Heart right ventricle (tissue), 16 donors: ENCODE measurements at places on chromosomes 6 and 20. TPM values are rescaled to one million over a fixed set of nuclear protein-coding genes. Genes with fewer than 3 reads are reported as not detected.

DNA sequence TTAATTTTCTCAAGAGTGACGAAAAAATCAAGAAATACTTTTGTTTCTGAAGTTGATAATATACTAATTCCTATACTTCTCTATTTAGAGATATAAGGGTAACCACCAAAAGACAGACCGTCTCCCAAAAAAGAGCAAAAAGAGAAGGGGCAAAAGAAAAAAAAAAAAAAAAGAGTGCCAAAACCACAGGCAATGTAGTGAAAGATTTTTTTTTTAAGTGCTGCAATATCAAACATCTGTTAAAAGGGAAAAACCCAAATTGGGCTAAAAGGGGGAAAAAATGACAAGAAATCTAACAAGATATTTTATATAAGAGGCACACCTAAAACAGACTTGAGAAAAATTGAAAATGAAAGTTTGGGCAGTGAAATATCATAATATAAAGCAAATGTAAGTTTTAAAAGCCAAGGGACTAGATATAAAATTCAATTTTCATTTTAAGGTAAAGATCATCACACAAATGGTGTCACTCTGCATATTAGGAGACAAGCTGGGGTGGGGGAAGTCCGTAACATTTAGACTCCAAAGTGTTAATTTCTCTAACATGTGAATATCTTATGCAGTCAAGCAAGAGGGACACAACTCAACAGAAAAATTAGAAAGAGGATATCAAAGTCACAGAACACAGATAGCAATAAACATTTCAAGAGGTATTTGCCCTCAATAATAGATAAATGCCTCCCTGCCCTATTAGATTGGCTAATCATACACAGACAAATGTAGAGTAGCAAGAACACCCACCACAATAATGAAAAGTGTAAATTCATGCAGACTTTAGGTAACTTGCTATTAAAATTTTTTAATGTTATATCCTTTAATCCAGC lies 9.1 kb downstream of the C6orf52 start:
- H3K36me3 ChIP-seq = no peaks in the 10 kb centered on the region
- no peaks in the 10 kb centered on the region for H3K27me3 ChIP-seq
- no peak overlapping the region for H3K4me3 ChIP-seq

Gene ADGRF5
- total RNA-seq = 28.3 TPM

DNA sequence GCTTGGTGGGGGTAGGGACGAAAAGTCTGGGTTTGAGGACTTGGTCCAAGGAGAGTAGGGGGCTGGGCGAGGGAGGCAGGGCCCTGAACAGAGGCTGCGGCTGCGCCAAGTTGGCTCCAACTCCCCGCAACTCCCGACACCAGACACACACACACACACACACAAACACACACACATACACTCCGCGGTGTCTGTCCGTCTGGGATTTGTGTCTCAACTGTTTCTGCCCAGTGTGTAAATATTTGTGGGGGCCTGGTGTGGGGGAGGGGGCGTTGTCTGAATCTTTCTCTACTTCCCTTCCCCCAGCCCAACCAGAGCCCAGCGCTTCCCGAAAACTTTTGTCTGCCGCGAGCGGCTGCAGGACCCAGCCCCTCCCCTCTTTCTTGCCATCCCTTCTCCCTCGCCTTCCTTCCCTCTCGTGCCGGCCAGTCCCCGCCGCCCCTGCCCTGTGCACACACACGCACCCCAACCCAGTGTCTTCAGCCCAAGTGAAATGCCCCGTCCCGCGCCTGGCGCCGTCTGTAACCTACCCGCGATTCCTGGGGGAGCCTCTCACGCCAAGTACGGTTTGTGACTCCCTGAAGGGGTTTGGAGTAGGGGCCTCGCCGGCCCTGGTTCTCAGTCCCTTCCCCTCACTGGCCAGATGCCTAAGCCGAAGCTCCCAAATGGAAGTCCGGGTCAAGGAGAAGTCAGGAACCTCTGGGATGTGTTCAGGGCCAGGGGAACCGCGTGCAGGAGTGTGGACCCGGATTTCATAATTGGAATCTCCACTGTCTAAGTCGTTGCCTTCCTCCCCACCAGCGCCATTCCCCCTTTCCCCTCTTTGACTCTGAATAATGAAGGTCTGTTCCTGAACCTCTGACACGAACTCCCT lies 904 bp downstream of the MDFI start:
- H3K27me3 ChIP-seq = peaks cover 37% of the 10 kb centered on the region
- H3K36me3 ChIP-seq = no peaks in the 10 kb centered on the region
- H3K4me1 ChIP-seq = peaks cover 19% of the 10 kb centered on the region
- DNase-seq = no peak
- H3K4me3 ChIP-seq = peak overlapping the region; percentile 46

DNA sequence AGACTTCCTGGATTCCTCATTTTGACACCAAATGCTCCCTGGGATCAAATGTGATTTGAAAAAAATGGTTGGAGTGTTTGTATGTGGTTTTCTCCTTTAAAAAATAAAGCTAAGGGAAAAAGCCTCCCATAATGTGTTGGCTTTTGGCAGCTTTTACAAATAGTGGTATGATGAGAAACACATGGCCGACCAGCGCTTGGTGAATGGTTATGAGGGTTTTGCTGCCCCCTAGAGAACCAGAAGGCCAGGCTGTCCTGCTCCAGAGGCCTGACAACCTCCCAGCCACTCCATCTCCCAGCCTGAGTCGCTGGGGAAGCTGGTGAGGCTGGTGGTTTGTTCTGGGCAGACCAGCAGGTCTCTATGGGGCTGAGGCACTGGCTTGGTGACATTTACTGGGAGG lies 69.3 kb downstream of the CLIC5 start:
- no peak overlapping the region for H3K4me3 ChIP-seq
- no peak overlapping the region for H3K27ac ChIP-seq
- H3K36me3 ChIP-seq = no peaks in the 10 kb centered on the region
- no peak for DNase-seq
- no peaks in the 10 kb centered on the region for H3K27me3 ChIP-seq

DNA sequence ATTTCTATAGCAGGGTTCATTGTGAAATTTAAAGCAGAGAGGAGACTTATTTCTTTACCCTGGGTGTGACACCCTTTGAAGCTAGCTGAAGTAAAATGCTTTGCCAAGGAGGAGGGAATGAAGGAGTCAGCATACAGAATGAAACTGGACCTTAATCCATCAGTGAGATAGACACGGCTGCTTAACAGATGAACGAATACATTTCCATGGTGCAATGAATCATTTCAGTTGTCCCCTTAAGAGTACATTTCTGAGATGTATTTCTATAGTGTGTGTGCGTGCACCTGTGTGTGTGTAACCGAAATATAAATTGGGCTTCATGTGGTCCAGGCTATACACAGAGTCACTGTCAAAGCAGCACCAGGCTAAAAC lies 73.8 kb upstream of the CD93 start:
- H3K4me3 ChIP-seq = no peak overlapping the region
- H3K4me1 ChIP-seq = peaks cover 68% of the 10 kb centered on the region
- no peaks in the 10 kb centered on the region for H3K36me3 ChIP-seq
- DNase-seq = no peak
- H3K27ac ChIP-seq = peak overlapping the region; percentile 72

DNA sequence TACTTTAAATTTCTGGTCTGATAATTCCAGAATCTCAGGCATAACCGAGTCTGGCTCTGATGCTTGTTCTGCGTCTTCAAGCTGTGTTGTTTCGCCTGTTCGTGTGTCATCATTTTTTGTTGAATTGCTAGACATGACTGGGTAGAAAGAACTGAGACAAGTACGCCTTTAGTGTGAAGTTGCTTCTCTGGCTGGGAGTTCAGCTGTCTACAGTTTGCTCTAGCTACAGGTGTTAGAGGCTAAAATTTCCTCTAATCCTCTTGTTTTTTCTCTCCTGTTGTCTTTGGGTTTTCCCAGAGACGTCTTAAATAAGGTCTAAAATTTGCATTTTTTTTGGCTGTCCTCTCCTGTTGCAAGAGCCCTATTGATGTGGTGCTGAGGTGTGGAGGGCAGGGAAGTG lies 100.3 kb downstream of the FAM50B start:
- H3K27ac ChIP-seq = no peak overlapping the region
- H3K36me3 ChIP-seq = no peaks in the 10 kb centered on the region
- no peak for DNase-seq
- no peaks in the 10 kb centered on the region for H3K4me1 ChIP-seq
- peaks cover 22% of the 10 kb centered on the region for H3K27me3 ChIP-seq
- H3K4me3 ChIP-seq = no peak overlapping the region

GRCh38 chr20:16263582-16263981 lies 309.7 kb downstream of the KIF16B start:
- H3K4me1 ChIP-seq = no peaks in the 10 kb centered on the region
- H3K36me3 ChIP-seq = no peaks in the 10 kb centered on the region
- no peaks in the 10 kb centered on the region for H3K27me3 ChIP-seq
- no peak overlapping the region for H3K27ac ChIP-seq
